Mesothelial cell of epicardium (in vitro differentiated cells): ENCODE measurements at places on chromosomes 4 and X. TPM values are rescaled to one million over a fixed set of nuclear protein-coding genes. Genes with fewer than 3 reads are reported as not detected.

The P2RY8 gene
- not detected in 3 replicates for total RNA-seq

The NPY5R gene
- total RNA-seq: not detected in 3 replicates

The FANCB gene
- 6.0 to 7.6 TPM (median 6.2 TPM) in 3 replicates for total RNA-seq

The F9 gene
- total RNA-seq: not detected in 3 replicates

DNA sequence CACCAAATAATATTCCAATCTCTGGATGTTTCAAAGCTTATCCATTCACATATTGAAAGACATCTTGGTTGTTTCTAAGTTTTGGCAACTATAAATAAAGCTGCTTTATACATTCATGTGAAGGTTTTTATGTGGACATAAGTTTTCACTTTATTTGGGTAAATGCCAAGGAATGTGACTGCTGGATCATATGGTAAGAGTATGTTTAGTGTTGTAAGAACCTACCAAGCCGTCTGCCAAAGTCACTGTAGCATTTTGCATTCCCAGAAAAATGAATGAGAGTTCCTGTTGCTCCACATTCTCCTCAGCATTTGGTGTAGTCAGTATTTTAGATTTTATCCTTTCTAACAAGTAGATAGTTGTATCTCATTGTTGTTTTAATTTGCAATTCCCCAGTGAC is 1047.7 kb downstream of the C4orf33 start:
- no peak overlapping the region for H3K4me3 ChIP-seq
- DNase-seq: no peak
- no peaks in the 10 kb centered on the region for H3K36me3 ChIP-seq
- no peak overlapping the region for H3K27ac ChIP-seq
- no peaks in the 10 kb centered on the region for H3K27me3 ChIP-seq

GRCh38 chr4:24659241-24659961 is 75.0 kb upstream of the DHX15 start:
- H3K4me1 ChIP-seq: peaks cover 5% of the 10 kb centered on the region
- no peaks in the 10 kb centered on the region for H3K27me3 ChIP-seq
- H3K36me3 ChIP-seq: no peaks in the 10 kb centered on the region
- no peak for DNase-seq
- H3K27ac ChIP-seq: no peak overlapping the region
- H3K4me3 ChIP-seq: no peak overlapping the region

DNA sequence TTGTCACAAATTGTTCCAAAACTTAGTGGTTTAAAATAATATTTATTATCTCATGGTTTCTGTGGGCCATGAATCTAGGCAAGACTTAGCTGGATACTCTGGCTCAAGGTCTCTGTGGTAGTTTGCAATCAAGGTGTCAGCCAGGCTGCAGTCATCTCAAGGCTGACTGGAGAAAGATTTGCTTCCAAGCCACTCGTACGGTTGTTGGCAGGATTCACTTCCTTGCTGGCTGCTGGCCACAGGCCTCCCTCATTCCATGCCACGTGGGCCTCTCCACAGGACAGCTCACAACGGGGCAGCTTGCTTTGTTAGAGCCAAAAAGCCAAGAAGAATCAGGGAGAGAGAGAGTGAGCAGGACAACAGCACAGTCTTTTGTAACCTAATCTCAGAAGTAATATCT is 101.4 kb downstream of the WWC2 start:
- peaks cover 13% of the 10 kb centered on the region for H3K4me1 ChIP-seq
- peaks cover 17% of the 10 kb centered on the region for H3K36me3 ChIP-seq
- H3K27ac ChIP-seq: no peak overlapping the region
- DNase-seq: no peak
